ENCODE measurements at places on chromosomes 4 and X.
A peak's percentile ranks its signal among the peaks of the same experiment; 100 is the strongest.

DNA sequence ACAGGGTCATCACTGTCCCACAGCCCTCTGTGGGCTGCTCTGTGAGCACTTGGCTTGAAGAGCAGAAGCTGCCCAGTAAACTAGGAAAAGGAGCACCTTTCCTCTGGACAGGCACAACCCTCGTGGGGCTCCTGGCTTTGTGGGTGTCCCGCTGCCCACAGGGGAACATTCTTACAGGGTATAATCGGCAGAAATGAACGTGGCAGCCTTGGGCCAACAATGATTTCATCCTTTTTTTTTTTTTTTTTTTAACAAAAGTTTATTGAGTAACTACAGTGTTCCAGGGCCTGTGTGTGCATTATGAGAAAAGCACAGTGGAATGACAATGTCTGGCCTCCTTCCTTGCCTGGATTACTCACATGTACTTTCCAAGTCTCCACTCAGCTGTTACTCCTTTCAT, 197.2 kb downstream of the PDGFC start:
- DNase-seq, result peak; percentile 93

GRCh38 chrX:9183481-9183880, 149.6 kb upstream of the FAM9B start:
- no peak for DNase-seq

DNA sequence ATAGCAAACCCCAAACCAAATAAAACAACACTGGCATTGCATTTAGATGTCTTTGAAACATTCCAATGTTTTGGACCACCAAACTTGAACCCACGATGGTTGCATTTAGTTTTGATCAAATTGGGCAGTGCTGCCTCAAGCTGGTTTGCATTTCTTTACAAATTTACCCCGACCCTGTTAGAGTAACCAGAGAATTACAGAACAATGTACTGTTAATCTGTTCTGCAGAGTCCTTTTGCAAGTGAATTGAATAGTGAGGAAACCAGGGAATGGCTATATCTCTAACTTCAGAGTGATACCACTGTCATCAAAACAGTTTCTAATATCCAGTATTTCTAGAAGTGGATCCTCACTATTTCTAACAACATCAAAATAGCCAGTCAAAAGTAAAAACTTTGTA, 49.5 kb upstream of the GYPA start:
- DNase-seq, result no peak

DNA sequence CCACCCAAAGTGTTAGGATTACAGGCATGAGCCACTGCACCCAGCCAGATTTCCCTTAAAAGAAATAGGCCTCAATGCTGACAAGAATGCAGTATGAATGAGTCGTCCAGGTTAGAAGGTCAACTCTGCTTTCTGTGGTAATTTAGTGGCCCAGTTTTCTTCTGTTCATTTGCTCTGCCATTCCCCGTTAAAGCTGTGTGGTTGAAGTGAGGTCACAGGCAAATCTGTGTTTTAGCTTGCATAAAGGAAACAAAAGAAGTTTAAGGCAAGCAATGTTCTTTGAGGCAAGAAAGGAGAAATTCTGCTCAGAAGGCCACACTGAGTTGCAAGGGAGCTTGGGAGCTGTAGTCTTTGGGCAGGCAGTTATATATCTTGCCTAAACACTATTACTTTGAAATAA, 176.8 kb downstream of the LARP7 start:
- peak; percentile 8 for DNase-seq

- DNase-seq, result peak; percentile 17
Measured at GRCh38 chr4:189117426-189117825, 823.2 kb upstream of the FRG1 start.

DNA sequence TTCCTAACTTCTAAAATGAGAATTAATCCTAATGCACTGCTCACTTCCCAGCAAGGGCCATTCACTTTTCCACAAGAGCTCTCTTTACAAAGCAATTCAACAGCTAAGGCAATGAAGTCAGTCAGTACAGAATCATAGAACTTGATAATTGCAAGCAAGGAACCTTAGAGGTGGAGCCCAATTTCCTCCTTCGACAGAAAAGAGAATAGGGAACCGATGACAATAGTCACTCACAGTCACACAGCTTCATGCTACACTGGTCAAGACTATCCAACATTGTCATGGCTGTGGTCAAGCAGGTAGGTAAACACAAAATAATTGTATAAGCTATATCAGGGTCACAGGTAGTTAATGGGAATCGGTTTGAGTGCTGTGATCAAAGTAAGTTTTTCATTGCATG, 90.0 kb downstream of the ELOVL6 start:
- DNase-seq, result no peak

DNA sequence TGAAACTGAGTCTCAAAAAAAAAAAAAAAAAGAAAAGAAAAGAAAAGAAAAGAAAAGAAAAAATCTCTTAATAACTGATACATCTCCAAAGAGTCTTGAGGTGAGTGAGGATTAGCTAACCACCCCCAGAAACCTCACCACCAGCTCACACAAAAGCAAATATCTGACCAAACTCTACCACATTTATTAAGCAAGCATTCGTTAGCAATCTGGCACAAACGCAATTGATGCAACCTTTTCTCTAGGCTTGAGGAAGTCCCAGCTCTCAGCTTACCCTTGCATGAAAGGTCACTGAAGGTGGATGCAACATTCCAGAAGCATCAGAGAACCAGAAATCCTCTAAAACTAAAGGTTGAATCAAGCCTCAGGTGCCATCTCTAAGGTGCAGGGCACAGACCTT, 231.9 kb upstream of the BCOR start:
- DNase-seq, result no peak

DNA sequence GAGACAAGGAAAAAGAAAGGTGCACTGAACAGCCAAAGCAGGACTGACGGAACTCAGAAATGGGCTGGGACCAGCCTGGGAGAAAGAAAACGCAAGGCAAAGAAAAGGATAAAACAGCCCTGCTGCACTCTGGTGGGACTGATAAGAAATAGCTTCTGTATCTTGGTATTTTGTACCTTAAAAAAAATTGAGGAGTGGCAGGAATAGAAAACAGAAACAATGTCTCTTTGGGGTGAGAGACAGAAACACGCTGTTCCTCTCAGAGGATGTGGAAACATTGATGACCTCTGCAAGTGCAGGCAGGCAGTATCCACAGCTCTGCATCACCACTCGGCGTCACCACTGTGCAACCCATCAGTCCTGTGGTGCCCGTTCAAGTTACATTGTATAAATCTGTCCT, 152.5 kb upstream of the SPRY1 start:
- DNase-seq, result peak; percentile 82

- peak; percentile 17 for DNase-seq
Measured at GRCh38 chrX:103585411-103586313, at the start of gene TCEAL4. Gene TCEAL4 (plus strand): TSS chrX:103585515. CDS start chrX:103586676, 1,161 bp downstream.

DNA sequence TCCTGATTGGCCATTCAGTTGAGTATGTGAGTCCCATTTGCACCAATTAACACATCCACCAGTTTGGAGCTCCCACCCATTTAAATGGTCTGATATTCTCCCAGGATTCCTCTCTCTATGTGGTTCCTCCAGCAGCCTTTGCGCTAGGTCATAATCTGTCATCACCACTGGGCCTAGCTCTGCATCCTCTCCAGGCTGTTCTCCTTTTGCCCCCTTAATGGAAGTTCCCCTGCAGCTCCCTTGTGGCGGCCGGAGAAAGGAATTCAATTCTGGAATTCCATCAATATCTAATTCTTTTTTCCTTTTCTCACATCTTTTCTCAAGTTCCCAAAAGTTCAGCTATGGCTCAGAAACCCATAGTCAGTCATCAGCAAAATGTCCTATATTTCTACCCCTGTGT, 2184.4 kb upstream of the AGA start:
- no peak for DNase-seq

- DNase-seq, result peak; percentile 69
Measured at GRCh38 chr4:183398298-183399125, 45.9 kb upstream of the CDKN2AIP start.

GRCh38 chrX:446245-446644, 59.5 kb upstream of the PPP2R3B start:
- no peak for DNase-seq

- no peak for DNase-seq
Measured at GRCh38 chrX:17285983-17286382, 89.0 kb upstream of the NHS start.

DNA sequence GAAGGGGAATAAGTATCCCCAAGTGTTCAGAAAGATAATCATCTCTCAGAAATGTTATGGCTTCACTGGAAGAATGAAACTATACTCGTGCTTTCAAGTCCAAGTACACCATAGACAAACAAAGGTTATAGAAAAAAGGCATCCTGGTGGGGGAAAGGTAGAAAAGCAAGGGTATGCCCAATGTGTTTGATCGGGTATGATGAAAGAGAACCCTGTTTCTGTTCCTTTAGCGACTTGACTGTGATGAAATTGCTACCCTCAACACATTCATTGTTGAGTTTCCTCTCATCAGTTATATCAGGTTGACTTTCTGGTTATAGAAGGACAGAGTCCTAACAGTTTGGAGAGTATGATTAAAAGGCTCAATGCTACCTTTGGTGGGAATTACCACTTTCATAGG, 464.3 kb downstream of the GRXCR1 start:
- no peak for DNase-seq
